ENCODE measurements at places on chromosomes 13 and 19.

DNA sequence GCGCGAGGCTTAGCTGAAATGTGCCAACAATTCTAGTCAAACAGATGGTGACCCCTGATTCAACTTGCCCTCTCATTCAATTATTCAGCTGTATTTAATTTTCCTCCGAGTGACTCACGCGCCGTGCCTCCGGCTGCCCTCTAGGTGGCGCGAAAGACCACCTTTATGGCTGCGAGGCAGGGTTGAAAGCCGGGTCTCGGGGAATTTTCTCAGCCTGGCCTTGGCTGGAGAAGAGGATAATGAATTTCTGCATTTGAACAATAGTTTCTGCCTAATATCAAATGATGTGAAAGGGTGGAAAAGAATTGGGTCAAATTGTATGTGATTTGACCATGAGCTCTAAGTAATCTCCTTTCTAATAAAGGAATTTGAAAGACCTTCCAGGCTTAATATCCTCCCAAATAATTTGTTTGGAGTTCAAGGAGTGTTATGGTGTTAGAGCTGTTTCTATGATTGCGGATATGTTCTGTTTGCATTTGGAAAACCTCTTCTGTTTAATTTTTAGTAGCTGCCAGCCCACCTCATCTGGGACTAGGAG is 310.9 kb downstream of the ZNF536 start:
- no peaks in the 10 kb centered on the region for H3K36me3 ChIP-seq
- DNase-seq = peak; percentile 82
- H3K27me3 ChIP-seq = no peaks in the 10 kb centered on the region
- no peak overlapping the region for H3K27ac ChIP-seq
- H3K4me3 ChIP-seq = no peak overlapping the region

- H3K4me3 ChIP-seq = peak overlapping the region; percentile 87
- peaks cover 31% of the 10 kb centered on the region for H3K4me1 ChIP-seq
- DNase-seq = peak; percentile 69
- no peak overlapping the region for H3K27ac ChIP-seq
- peaks cover 87% of the 10 kb centered on the region for H3K27me3 ChIP-seq
- no peaks in the 10 kb centered on the region for H3K36me3 ChIP-seq
Observed at GRCh38 chr13:21668732-21669275, 2.1 kb upstream of the FGF9 start.

DNA sequence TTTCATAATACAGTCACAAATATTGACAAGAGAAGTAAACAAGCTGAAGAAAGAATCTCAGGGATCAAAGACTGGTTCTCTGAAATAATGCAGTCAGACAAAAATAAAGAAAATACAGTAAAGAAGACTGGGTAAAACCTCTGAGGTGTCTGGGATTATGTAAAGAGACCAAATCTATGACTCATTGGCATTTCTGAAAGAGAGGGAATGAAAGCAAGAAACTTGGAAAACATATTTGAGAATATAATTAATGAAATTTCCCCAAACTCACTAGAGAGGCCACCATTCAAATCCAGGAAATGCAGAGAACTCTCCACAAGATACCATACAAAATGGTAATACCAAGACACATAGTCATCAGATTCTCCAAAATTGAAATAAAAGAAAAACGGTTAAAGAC is 53.0 kb upstream of the GPC6 start:
- no peaks in the 10 kb centered on the region for H3K27me3 ChIP-seq
- H3K4me1 ChIP-seq = no peaks in the 10 kb centered on the region
- H3K36me3 ChIP-seq = no peaks in the 10 kb centered on the region
- no peak for DNase-seq
- no peak overlapping the region for H3K4me3 ChIP-seq

DNA sequence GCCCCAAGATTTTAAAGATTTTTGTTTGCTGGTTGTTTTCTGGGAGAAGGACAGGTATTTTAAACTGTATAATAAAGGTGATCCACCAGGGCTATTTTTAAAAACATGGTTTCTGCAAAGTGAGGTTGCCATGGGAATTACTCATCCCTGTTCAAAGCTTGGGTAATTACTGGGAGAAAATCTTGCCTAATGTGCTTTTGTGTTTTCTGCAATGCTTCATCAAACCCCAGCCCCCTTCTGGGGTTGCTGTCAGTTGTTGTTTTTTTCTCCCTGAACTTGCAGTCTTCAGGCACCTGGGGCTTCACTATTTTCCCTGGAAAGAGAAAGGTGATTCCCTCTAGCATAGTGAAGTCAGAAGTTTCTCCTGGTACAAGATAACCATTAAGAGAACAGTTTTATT is 277.2 kb downstream of the NALCN start:
- no peak overlapping the region for H3K4me3 ChIP-seq
- peaks cover 7% of the 10 kb centered on the region for H3K4me1 ChIP-seq
- no peaks in the 10 kb centered on the region for H3K36me3 ChIP-seq
- no peak overlapping the region for H3K27ac ChIP-seq
- DNase-seq = no peak

- no peak overlapping the region for H3K27ac ChIP-seq
- H3K4me1 ChIP-seq = no peaks in the 10 kb centered on the region
- no peaks in the 10 kb centered on the region for H3K27me3 ChIP-seq
- DNase-seq = no peak
- H3K4me3 ChIP-seq = no peak overlapping the region
Observed at GRCh38 chr19:41149831-41150230, 35.6 kb downstream of the CYP2F1 start.

DNA sequence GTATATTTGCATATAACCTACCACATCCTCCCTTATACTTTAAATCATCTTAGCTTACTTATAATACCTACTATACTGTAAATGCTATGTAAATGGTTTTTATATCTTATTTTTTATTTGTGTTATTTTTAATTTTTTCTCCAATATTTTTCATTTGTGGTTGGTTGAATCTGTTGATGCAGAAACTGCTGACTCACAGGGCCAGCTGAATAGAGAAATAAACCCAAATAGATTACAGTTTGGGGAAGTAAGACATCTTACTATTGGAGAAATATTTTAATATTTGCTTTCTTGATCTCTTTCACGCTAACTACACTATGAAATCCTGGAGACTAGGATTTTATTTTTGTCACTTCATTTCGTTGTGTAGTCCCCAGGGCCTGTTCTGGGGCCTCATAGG is 7.1 kb downstream of the SMAD9 start:
- no peak overlapping the region for H3K27ac ChIP-seq
- H3K4me1 ChIP-seq = no peaks in the 10 kb centered on the region
- H3K36me3 ChIP-seq = no peaks in the 10 kb centered on the region
- peaks cover 15% of the 10 kb centered on the region for H3K27me3 ChIP-seq
- H3K4me3 ChIP-seq = no peak overlapping the region

- no peak overlapping the region for H3K4me3 ChIP-seq
- no peak for DNase-seq
- H3K27ac ChIP-seq = no peak overlapping the region
- no peaks in the 10 kb centered on the region for H3K36me3 ChIP-seq
- H3K4me1 ChIP-seq = peaks cover 28% of the 10 kb centered on the region
Observed at GRCh38 chr19:34994643-34995541, 5.2 kb upstream of the GRAMD1A start.

- DNase-seq = no peak
- H3K4me3 ChIP-seq = no peak overlapping the region
Observed at GRCh38 chr13:80329250-80329649, 11.7 kb downstream of the SPRY2 start.

DNA sequence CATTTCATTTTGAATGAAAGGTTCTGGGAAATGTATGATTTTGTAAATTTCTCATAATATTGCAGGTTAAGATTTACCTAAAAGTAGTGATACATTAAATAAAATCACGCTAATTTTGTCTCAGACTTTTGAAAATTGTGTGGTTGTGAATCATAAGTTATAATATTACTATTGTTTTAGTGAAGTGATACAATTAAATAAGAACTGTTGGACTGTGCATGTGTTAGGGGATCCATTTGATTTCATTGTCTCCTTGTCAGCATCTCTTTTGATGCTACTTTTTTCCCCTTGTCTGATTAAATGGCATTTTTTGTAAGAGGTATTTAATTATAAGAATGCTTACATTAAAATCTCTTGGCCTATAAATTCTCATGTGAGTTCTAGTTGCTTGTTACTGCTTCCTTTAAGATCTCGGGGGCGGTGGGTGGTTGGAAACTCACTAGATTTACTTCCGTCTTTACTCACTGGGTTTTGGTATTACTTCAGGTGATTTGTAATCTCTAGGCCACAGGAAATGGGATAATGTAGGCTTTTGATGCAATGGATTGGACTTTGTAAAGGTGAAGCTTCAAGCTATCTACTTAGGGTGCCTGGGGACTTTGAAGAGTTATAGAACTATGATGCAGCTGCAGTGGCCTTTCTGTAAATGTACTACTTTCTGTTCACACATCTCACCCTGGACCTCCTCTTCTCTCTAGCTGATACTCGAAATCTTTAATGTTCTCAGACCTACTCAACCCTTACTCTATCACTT is 66.5 kb downstream of the PAN3 start:
- no peaks in the 10 kb centered on the region for H3K4me1 ChIP-seq
- no peak overlapping the region for H3K27ac ChIP-seq
- H3K4me3 ChIP-seq = no peak overlapping the region
- H3K36me3 ChIP-seq = no peaks in the 10 kb centered on the region

DNA sequence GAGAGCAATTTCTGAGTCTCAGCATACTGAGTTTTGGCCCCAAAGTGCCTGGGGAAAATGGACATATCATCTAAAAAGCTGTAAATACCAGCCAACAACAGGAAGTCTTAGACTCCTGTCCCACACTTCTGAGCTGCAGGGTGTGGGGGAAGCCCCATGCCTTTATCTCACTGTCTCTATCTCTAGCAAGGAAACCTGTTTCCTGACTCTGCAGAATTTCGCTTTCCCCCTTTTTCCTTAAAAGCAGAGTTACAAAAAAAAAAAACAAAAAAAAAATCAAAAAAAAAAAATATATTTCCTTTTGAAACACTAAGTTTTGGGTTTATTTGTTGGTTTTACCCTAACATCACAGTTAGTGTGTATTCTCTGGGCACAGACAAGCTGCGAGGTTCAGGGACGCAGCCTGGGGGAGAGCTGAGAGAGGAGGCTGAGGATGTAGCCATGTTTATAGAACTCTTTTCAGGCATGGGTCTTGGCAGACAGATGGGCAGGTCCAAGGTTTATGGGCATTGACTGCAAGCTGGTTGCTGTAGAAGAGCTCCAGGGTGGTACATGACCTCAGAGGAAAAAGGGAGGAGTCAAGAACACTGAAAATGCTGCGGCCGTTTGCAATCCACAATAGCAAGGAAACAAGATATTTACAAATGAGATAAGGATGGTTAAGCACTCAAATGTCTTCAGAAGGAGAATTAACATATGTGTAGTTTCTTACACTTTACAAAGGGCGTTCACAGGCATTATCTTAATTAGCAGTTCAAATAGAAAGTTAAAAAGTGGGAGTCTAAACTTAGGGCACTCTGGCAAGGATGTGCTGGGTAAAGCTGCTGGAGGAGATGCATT is 4.9 kb downstream of the MBNL2 start:
- H3K4me3 ChIP-seq = no peak overlapping the region
- DNase-seq = peak; percentile 80
- peaks cover 95% of the 10 kb centered on the region for H3K27me3 ChIP-seq
- H3K36me3 ChIP-seq = no peaks in the 10 kb centered on the region

DNA sequence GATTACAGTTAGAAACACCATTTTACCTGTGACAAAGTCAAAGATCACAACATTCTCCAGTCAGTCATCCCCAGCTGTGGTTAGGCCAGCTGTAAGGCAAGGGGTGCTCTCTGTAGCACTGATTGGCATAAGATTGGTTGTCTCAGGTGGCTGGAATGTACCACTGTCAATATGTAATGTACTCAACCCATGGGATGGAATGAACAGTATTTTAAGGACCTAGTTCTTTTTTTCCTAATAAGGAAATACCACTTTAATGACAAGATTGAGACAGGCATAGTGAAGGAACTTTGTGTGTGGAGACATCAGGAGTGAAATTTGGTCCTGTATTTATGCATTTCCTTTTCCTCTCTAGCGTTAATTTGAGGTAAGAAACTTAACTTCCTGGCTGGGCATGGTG is 310.7 kb downstream of the ITGBL1 start:
- H3K4me1 ChIP-seq = peaks cover 33% of the 10 kb centered on the region
- H3K27me3 ChIP-seq = no peaks in the 10 kb centered on the region
- no peak for DNase-seq
- H3K27ac ChIP-seq = no peak overlapping the region

DNA sequence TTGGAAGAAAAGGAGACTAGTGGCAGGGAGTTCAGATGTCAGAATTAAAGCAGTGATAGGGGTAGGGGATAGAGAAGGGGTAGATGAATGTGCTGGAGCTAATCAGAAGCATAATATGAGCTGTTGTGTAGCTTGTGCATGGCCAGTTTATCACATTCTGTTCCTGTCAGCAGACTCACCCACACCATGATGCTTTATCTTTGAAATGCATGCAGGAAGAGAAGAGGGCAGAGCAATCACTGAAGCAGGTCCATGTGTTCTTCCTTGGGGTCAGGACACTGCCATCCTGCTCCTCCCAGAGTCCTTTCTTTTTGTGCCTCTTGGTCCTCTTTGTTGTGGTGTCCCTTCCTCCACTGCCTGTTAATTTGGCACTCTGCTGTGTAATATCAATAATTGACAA is 5.8 kb downstream of the CHAMP1 start:
- no peak overlapping the region for H3K4me3 ChIP-seq
- H3K27ac ChIP-seq = no peak overlapping the region
- peaks cover 30% of the 10 kb centered on the region for H3K36me3 ChIP-seq
- DNase-seq = no peak
- H3K4me1 ChIP-seq = 0 out of 2 replicates have a peak, but pooled peaks cover 4% of the 10 kb centered on the region

DNA sequence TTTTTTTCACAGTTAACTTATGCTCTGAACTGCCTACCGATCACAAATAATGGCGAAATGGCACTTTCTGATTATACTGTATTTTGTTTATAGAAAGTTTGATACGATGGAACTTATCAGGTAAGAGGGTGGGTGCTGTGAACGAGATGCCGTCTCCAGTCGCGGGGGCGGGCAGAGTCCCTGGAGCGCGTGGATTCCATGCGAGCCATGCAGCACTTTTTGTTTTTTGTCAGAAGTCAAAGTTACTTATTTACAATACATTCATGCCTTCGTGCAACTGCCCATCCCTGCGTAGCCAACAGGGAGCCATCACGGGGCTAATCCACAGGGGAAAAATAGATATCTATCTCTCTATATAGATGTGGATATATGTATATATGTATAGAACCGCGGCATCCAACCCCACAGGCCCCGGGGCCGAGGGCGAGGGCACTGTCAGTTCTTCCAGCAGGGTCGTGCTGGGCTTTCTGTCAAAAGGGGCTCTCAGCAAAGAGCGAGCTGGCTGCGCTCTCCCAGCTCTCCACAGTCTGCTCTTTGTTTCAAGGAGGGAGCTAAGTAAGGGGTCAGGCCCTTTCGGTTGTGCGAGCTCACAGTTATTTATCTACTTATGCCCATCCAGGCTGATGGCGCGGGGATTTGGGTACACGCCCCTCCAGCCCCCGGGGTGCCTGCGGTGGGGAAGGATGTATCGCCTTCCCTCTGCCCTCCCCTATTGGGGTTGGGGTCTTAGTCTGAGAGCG is 3.4 kb downstream of the SLITRK1 start:
- H3K27ac ChIP-seq = no peak overlapping the region
- peak; percentile 67 for DNase-seq
- peaks cover 70% of the 10 kb centered on the region for H3K27me3 ChIP-seq
- peak overlapping the region; percentile 53 for H3K4me3 ChIP-seq
- H3K36me3 ChIP-seq = no peaks in the 10 kb centered on the region
- peaks cover 42% of the 10 kb centered on the region for H3K4me1 ChIP-seq

DNA sequence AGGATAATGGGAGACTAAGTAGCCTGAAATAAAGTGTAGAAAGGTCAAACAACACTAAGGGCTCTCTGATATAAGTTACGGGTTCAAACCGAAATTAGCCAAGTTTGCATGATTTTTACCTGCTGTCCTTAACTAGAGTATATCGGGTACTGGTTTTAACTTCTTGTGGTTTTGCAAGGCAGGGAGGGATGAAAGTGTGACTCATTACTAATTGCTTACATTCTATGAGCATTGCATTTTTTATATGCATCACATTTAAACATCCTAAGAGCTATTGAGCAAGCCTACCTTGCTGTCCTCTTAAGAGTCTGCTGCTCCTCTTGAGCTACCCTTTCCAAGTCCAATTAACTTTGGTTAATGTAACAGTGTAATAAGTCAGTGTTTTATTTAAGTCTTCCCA is 415.4 kb downstream of the SLITRK5 start:
- no peaks in the 10 kb centered on the region for H3K36me3 ChIP-seq
- no peaks in the 10 kb centered on the region for H3K4me1 ChIP-seq
- no peaks in the 10 kb centered on the region for H3K27me3 ChIP-seq
